ENCODE measurements at places on chromosomes 6 and 20.

GRCh38 chr6:151005164-151005563 lies 139.7 kb downstream of the MTHFD1L start:
- no peak for DNase-seq

- DNase-seq = no peak
Measured at GRCh38 chr6:37406726-37407341, 26.2 kb upstream of the CMTR1 start.

GRCh38 chr20:33499355-33499754 lies 9.5 kb downstream of the CBFA2T2 start:
- DNase-seq = no peak

DNA sequence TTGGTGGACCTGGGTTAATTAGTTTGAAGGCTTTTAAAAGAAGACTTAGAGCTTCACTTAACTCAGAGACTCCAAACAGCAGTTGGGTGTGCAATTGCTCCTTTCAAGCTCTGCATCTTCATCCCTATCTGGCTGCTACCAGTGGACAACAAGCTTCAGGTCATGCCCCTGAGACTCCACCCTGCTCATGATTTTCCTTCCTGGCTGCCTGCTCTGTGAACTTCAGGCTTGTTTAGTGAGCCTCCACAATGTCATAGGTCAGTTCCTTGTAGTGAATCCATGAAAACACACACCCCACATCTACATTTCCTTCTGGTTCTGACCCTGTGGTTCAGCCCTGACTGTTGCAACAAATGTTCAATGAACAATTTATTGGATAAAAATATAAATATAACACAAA lies 61.1 kb upstream of the MARCKS start:
- DNase-seq = no peak

DNA sequence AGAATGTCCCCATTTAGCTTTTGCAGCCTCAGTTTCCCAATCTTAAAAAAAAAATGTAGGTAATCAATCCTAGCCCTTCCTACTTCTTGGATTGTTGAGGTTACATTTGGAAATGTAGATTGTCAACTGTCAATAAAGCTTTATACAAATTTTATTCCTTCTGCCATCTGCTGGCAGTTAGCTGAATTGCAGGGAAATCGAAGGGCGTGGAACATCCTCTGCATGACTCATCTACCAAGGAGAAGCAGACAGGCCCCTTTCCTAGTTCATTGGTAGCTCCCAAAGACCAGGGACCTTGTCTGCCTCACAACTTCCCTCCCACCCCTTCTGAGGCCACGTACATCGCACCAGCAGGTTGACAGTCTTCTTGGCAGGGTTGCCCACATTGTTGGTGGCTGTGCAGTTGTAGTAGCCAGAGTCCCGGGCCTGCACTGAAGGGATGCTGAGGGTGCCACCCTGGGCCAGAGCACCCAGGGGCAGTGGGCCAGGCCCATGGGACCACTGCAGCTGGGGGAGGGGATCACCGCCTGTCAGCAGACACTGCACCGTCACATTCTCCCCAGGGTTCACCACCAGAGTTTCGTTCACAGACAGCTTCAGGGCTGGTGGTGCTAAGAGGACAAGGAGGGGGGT lies 43.6 kb downstream of the MDGA1 start:
- DNase-seq = no peak

DNA sequence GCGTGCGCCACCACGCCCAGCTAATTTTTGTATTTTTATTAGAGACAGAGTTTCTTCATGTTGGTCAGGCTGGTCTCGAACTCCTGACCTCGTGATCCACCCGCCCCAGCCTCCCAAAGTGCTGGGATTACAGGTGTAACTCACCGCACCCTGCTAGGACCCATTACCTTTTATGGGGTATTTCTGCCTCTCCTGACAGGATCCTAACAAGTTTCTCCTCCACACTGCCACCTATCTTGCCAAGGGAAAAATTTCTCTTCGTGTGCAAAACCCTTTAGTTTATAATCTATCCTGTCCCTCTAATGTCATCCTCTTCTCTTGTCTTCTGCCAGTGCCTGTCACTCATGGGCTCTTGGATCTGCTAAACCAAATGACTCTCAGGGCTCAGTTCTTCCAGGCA lies 1.9 kb downstream of the STMND1 start:
- no peak for DNase-seq

GRCh38 chr6:26403893-26404292 lies 1.8 kb downstream of the BTN3A1 start:
- no peak for DNase-seq

DNA sequence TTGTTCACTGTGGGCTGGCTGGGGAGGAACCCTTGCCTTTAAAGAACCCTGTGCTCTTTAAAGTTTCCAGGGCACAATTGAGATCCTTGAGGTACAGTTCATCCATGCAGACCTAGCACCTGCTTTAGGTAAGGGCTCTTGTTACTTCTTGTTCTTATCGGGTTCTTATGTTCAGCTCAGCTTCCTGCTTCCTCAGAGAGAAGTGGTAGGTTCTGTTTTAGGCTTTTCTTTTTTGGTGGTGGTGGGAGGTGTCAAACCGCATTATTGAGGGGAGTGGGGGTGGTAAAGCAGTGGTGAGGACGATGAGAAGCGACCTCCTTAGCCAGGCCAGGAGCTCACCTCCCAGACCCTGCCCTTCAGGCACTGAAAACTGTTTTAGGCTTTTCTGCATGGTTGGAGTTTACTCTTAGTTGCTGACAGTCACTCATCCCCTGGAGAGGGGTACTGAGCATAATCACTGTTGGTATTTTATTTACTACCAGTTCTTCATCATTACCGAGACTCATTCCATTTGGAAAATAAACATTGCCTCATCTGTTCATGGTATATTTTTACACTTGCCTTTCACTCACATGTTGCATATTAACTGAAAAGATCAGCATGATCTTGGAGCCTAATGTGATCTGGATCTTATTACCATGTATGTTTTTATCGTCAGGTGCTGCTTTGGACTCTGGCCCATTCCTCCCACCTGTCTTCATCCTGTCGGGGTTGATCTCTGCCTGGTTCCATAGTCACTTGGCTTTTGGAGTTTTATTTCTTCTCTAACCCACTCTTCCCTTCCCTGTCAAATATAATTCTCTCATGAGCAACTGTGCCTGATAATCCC lies 35.4 kb downstream of the SLC16A10 start:
- DNase-seq = peak; percentile 80

- DNase-seq = no peak
Measured at GRCh38 chr20:57911512-57912226, 201.9 kb upstream of the PMEPA1 start.

DNA sequence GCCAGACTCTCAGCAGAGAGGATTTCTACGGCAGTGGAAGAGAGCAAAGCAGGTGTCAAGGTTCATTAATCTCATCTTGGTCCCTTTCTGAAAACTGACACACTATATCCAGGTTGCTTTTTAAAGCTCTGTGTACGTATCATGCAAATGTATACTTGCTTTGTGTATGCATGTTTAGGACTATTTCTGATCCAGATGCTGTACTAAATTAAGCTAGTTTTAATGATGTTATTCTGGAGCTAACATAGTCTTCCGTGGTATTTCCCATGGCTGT lies 59.2 kb upstream of the SNX9 start:
- DNase-seq = no peak

- DNase-seq = no peak
Measured at GRCh38 chr6:169009628-169010027, 244.0 kb downstream of the THBS2 start.

GRCh38 chr20:18466574-18466893 lies 296 bp downstream of the DZANK1 start:
- DNase-seq = no peak

DNA sequence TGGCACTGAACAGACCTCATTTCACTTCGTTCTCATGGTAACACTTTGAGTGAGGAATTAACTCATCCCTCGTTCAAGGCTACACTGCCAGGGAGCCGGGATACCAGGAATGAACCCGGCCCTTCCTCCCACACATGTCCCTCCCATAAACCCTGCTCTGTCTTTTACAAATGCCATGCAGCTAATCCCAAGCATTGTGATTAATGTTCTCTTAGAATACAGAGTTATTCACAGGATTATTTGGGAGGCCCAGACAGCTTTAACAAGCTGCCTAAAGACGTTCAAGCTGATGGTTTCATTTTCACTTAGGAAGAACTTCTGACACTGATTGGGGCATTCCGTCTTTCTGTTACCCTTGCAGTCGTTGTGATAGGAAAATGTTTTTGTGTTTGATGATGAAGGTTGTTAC lies 42.5 kb upstream of the CD83 start:
- no peak for DNase-seq

DNA sequence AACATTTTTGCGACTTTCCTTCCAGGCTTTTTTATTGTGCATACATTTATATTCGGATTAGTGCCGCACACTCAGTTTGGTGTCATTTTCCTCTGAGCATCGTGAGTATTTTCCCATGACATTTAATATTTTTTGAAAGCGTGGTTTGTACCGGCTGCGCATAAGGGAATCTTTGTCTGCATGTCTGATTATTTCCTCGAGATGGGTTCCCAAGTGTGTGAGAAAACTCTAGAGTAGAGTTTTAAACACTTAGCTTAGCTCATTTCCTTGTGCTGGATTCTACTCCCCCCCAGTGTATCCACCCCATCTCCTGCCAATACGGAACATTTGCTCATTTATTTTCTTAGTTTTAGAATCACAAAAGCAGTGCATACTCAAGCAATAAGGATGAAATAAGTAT lies 94.3 kb downstream of the CDC5L start:
- no peak for DNase-seq

DNA sequence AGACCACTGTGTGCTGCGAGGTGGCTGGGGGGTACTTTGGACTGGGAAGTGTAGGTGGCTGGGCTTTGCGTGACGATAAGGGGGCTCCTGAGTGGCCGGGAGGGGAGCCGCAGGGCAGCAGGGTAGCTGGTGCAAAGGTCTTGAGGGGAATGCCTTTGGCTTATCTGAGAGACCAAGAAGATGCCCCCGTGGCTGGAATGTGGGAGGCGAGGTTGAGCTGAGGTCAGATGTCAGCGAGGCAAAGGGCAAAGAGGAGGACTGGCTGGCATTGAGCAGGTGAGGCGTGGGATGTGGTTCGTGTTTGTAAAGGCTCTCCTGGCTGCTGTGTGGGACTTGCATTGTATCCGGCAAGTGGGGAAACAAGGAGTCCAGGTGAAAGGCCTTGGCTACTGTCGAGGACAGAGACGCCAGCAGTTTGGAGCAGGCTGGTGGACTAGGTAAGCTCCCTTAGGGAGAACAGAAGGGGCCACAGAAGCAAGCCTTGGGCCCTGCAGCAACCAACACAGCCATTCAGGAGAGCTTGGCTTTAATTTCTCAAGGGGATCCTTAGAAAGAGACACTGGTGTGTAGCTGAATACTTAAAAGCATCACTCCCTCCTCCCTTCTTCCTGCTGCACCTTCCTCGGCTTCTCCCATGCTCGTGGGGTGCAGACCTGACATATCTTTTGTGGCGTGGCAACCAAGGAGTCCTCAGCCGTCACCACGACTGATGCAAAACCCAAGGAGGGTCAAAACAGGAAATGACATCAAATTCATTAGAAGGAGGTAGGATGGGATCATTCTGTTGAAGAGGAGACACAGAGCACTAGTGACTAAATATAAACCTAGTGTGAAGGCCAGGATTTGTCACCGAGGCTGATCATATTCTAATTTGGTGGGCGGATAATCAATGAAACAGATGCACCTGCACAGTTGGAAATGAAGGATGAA lies 53.5 kb upstream of the ERVFRD-1 start:
- no peak for DNase-seq

- no peak for DNase-seq
Measured at GRCh38 chr6:4259391-4259790, 124.0 kb upstream of the ECI2 start.

- no peak for DNase-seq
Measured at GRCh38 chr6:107816818-107817217, 7.3 kb downstream of the SCML4 start.

GRCh38 chr20:7911586-7912330 lies 28.5 kb downstream of the HAO1 start:
- no peak for DNase-seq

DNA sequence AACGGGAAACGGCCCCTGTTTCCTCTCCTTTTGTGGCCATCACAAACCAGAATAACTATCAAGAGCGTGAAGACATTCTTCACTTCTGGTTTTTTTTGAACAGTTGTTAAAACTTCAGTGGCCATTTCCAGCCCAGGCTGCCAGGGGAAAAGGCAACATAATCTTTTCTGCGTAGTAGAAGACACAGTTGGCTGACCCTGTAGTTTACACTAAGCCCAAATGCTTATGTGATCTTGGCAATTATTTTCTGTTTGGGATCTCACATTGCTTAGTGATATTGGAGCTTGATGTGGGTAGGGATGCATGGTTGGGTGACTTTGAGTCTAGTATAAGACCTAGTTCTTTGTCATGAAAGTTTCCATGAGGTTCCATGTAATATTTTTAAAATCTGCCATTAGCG lies 449.4 kb upstream of the CDH4 start:
- no peak for DNase-seq

- DNase-seq = no peak
Measured at GRCh38 chr6:2853769-2854395, 12.2 kb upstream of the SERPINB1 start.

DNA sequence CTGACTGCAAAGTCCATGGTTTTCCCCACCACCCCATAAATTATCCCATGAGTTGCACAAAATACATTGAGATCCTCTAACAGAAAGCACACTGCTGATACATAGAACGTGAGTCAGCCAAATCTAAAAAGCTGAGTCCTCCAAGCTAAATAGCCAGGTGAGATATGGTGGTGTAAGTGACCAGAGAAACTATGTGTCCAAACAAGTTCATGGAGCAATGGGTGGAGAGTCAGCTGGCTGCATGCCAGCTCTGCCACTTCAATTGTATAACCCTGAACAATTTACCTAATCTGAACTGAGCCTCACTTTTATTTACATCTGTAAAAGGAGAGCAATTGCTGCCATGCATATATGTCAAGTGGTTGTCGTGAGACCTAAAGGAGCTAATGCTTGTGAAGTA lies 9.7 kb downstream of the SNAP25 start:
- DNase-seq = no peak

GRCh38 chr6:13178107-13178506 lies 150.2 kb downstream of the TBC1D7 start:
- no peak for DNase-seq

DNA sequence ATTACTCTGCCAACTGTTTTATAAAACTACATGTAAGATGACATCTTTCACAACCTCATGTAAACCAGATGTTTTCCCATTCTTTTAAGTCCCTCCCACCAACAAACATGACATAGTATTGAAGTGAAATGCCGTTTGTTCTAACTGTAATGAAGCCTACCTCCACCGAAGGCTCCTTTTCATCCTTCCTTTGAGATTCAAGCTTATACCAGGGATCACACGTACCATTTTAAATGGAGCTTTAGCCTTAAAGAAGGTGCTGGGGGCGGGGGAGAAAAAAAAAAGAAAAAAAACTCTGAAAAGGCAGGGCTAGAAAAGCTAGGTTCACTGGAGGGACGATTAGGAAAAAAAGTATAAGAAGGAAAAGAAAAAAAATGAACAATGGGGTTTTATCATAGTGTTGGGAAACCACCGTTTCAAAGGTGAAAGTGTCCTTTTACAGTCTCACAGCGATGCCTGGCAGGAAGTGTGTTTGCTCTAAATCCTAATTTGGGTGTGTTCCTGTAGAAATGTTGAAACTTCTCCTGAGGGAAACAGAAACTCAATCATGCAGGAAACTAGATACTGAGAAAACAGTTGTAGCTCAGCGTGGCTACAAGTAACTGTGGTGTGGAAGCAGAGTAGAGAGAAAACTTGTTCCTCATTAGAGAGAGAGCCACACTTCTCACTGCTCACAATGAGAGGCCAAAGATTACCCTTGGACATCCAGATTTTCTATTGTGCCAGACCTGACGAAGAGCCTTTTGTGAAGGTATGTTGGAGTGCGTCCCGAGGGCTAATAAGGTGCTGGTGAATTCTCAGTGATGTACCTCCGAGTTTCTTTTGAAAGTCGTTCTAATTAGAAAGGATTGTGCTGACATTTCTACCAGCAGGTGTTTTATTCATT lies 37.6 kb upstream of the HINT3 start:
- DNase-seq = peak; percentile 43

GRCh38 chr6:26249707-26249956 lies 115.4 kb upstream of the BTN3A2 start:
- no peak for DNase-seq
